Stimulated activated CD4-positive, alpha-beta T cell treated with anti-CD3 and anti-CD28 coated beads, Interleukin-12 subunit alpha, Interleukin-12 subunit beta, amount 100 ng/mL, for 24 hours (primary cell): ENCODE measurements at places on chromosomes 3 and 15.

DNA sequence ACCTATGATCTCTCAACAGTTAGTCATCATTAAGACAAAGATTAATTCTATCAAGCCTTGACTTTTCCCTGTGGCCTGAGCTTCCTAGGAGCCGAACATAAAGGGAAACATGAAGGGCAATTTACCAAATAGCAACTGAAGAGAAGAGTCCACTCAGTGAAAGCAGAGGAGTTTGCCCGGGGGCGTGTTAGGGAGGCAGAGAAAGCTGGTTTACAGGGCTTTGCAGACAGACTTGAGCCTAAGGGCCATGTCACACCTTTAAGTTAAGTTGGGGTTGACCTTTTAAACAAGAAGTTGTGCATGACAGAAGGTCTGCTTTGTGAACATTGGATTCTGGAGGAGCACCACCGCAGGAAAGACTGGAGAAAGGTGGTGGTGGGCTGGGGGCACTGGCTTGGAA, 701.8 kb upstream of the CFAP20DC start:
- DNase-seq: no peak

- DNase-seq: no peak
Observed at GRCh38 chr3:142501004-142501926, 53.4 kb upstream of the XRN1 start.

DNA sequence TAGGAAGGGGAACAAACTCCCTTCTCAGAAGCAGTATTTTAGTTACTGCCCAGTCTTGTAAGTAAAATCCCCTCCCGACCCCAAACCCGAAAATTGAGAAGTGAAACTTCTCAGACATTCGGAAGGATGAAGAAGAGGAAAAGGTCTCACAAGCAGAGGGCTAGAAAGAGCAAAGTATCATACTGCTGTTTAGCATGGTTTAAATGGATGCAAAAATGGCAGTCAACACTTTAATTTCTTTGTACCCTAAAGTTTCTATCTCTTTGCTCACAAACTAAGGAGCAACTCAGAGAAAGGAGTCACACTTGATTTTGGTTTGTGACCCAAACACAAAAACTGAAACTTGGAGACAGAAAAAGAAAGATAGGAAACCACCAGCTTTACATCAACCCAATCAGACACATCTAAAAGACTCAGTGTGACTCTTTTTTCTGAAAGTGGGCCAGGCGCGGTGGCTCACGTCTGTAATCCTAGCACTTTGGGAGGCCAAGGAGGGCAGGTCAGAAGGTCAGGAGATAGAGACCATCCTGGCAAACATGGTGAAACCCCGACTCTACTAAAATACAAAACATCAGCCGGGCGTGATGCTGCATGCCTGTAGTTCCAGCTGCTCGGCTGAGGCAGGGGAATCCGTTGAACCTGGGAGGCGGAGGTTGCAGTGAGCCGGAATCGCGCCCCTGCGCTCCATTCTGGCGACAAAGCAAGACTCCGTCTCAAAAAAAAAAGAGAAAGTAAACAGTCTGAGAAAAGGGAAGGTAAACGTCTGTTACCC, 63.2 kb upstream of the ATP11B start:
- DNase-seq: no peak

- DNase-seq: no peak
Observed at GRCh38 chr3:30577788-30578187, 28.6 kb upstream of the TGFBR2 start.

DNA sequence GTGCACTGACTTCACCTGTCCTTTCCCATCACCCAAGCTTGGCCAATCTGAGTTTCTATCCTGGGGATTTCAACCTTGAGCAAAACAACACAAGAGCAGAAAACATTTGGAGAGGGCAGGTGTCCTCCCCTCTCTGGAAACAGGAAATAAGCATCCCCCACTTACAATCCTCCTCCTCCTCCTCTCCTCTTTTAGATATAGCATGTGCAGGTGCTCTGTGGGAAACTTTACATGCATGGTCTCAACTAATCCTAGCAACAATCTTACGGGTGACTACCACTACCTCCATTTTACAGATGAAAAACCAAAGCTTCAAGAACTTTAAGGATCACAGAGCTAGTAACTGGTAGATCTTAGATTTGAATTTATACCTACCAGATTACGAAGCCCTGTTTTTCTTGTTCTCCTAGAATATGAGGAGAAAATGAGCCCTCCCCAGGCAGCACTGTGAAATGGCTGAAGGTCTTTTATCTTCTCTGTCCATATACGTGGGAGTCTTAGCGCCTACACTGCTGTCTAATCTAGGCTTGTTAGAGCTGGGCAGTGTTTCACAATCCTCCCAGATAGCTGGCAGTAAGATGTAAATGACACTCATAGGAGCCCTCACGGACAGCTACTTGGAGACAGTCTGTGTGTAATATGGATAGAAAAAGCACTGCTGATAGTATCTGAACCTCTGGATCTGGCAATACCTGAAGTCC, 301.2 kb upstream of the PROK2 start:
- DNase-seq: no peak

GRCh38 chr3:154428286-154429206, 1.4 kb downstream of the GPR149 start:
- no peak for DNase-seq

GRCh38 chr3:62436785-62437184, 63.4 kb upstream of the FEZF2 start:
- DNase-seq: no peak

DNA sequence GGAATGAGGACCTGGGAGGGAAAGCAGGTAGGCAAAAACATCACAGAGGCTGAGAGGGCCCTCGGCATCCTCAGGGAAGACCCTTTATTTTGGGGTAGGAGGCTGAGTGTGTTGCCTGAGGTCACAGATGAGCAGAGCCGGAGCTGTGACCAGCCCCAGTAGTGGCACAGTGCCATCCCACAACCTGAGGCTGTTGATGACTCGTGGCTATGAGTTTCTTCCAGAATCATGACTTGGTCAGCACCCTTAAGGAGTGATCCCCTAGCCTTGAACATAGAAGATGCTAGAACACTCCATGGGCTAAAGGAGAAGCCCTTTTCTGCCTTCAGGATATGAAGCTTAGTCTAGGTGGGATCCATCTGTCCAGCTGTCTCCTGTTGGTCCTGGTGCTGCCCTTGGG, 19.5 kb upstream of the CXCR6 start:
- no peak for DNase-seq

- no peak for DNase-seq
Observed at GRCh38 chr3:12660196-12660595, 3.7 kb downstream of the RAF1 start.

- no peak for DNase-seq
Observed at GRCh38 chr15:62553911-62554563, 389.0 kb upstream of the C2CD4B start.

GRCh38 chr3:127389420-127389819, 101.6 kb upstream of the PRR20G start:
- DNase-seq: no peak

DNA sequence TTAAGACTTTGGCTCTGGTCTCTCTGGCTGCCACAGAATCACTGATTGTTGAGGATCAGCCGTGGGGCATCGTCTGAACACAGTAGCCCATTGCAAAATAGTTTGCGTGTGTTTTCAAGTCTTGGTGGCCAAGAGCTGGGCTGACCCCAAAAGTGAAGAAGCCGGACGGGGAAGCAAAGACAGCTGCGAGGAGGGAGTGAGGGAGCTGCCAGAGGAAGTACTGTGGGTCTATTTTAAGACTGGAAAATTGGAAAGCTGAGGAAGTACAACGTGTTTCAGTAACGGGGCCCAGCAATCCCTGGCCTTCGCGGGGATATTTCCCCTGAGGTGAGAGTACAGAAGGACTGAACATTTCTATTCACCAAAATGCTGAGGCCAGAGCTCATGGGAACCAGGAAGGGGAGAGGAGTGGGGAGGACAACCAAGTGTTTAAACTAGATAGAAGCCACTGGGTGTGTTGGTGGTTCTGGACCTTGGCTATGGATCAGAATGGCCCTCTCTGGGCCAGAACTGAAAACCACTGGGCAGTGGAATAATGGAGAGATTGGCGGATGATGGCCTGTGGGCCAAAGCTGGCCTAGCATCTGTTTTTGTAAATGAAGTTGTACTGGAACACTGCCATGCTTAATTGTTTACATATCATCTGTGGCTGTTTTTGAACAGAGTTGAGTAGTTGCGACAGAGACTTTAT, 34.1 kb upstream of the LIMD1 start:
- DNase-seq: no peak

- no peak for DNase-seq
Observed at GRCh38 chr15:41979493-41980266, 7.3 kb upstream of the EHD4 start.

- no peak for DNase-seq
Observed at GRCh38 chr3:146921693-146922092, 316.5 kb upstream of the PLSCR5 start.

- no peak for DNase-seq
Observed at GRCh38 chr3:99863588-99863987, 45.9 kb downstream of the CMSS1 start.

- DNase-seq: no peak
Observed at GRCh38 chr3:195075941-195076875, 194.8 kb downstream of the XXYLT1 start.

DNA sequence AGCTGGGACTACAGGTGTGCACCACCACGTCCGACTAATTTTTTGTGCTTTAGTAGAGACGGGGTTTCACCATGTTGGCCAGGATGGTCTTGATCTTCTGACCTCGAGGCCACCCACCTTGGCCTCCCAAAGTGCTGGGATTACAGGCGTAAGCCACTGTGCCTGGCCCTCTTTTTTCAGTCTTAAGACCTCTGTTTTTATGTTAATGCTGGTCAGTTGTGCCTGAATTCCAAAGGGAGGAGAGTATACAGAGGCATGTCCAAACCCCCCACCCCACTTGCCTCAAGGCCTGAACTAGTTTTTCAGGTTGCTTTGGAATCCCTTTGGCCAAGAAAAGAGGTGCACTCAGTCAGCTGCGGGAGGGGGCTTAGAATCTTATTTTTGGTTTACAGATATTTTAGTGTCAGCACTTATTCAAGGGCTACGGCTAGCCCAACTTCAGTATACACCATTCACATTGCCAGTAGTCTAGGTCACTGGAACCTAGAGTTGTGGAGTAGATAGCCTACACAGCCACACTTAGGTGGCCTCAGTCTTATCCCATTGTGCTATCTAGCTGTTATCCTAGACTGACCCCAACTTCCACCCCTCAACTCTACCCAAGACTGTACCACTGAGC, 128.0 kb upstream of the TPM1 start:
- no peak for DNase-seq

DNA sequence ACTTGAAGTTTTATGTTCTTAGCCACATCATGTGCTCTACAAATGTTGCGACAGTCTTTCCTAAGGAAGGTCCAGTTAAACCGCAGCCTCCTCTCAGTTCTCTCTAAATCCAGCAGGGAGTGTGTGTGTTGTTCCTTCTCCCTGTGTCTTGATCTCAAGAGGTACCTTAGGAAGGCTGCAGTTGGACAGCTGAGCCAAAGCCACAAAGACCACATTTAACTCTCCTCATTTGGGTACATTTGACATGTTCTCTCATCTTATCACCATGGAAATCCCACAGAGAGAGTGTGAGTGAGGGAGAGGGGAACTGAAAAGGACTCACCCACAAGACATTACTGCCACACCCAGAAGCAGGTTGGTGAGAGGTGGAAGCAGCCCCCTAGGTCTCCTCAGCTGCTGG, 79.5 kb downstream of the CD200R1L start:
- DNase-seq: no peak

DNA sequence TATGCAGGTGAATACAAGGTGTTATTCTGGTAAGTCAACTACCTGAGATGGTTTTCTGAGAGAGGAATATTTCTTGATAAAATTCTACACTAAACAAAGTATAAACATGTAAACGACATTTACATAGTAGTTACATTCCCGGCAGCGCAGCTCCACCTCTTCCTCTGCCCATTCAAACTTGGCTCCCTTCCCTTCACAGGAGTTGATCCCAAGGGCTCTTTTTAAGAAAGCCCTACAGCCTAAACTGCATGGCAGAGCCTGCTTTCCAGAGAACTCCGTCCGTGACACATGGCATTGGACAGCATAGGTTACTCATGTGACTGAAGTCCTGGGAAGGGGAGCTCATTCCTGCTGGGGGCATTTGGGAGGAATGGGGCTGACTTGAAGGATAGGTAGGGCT, 22.0 kb upstream of the LCTL start:
- no peak for DNase-seq

DNA sequence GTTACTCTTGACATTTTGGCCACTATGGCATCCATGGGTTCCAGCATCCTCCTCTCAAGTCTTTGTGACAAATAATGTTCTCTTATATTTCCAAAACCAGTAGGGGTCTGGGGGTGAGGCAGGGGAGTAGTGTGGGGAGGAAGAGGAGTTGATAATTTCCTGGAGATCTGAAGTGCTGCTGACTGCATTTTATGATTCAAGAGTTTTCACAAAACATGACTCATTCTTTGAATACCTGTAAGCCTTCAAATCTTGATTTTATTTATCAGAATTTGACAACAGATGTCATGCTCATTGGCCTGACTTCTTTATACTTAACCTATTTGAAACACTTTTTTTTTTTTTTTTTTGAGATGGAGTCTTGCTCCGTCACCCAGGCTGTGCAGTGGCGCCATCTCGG, 98.8 kb upstream of the PLXND1 start:
- no peak for DNase-seq

- no peak for DNase-seq
Observed at GRCh38 chr15:29825227-29825626, 3.0 kb upstream of the TJP1 start.

- DNase-seq: no peak
Observed at GRCh38 chr3:50271314-50271936, 2.5 kb downstream of the SEMA3B start.

GRCh38 chr3:119063471-119063870, 28.8 kb upstream of the IGSF11 start:
- no peak for DNase-seq

GRCh38 chr3:69785769-69786320, 46.6 kb downstream of the MITF start:
- DNase-seq: no peak

- DNase-seq: no peak
Observed at GRCh38 chr15:61871926-61872522, 188.2 kb downstream of the VPS13C start.

GRCh38 chr15:88179562-88179961, 77.0 kb downstream of the NTRK3 start:
- DNase-seq: no peak

DNA sequence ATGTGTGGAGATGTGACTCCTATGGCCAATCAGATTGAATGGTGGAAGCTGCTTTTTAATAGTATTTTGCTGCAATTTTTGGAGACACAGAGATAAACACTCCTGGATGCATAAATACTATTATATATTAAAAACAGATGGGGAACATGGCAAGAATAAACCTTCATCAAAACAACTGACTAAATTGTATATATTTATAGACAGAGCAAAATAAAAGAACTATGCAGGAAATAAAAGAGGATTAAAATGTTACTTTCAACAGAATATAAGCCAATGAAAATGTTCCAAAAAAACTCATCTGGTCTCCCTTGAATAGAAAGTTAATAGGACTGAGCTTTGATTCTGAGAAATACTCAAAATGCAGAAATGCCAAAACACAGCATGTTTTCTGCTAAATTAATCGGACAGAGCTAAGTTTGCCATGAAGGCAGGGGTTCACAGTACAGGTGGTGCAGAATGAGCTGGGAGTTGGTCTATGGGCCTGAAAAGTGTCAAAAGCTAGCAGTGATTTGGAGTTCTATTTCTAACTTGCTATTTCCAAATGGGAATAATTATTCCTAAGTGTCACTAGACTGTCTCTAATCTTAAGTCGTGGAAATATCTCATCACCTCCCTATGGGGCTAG, 227.2 kb downstream of the CNTN3 start:
- DNase-seq: no peak
